Gastroesophageal sphincter (tissue), 4 donors: ENCODE measurements at places on chromosomes 2 and 18.

DNA sequence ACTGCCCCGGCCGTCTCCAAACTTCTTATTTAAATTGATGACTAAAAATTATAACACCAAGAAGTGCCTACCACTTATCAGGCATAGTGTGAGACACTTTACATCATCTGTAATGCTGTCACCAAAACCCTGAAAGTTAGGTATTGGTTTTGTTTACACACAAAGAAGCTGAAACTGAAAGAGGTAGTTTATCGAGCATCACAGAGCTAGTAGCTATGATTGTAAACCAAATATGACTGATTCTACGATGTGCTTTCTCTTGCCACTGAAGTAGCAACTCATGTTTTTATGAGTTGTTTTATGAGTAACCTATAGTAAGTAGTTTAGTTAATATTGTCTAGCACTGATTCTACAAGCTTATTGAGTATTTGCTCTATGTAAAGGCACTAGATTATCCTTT is 31.5 kb downstream of the DYNC1I2 start:
- ATAC-seq: no peak

GRCh38 chr2:202114291-202114690 is 41.2 kb downstream of the KIAA2012 start:
- no peak for ATAC-seq

GRCh38 chr2:11659851-11660250 is 10.1 kb downstream of the NTSR2 start:
- ATAC-seq: no peak

DNA sequence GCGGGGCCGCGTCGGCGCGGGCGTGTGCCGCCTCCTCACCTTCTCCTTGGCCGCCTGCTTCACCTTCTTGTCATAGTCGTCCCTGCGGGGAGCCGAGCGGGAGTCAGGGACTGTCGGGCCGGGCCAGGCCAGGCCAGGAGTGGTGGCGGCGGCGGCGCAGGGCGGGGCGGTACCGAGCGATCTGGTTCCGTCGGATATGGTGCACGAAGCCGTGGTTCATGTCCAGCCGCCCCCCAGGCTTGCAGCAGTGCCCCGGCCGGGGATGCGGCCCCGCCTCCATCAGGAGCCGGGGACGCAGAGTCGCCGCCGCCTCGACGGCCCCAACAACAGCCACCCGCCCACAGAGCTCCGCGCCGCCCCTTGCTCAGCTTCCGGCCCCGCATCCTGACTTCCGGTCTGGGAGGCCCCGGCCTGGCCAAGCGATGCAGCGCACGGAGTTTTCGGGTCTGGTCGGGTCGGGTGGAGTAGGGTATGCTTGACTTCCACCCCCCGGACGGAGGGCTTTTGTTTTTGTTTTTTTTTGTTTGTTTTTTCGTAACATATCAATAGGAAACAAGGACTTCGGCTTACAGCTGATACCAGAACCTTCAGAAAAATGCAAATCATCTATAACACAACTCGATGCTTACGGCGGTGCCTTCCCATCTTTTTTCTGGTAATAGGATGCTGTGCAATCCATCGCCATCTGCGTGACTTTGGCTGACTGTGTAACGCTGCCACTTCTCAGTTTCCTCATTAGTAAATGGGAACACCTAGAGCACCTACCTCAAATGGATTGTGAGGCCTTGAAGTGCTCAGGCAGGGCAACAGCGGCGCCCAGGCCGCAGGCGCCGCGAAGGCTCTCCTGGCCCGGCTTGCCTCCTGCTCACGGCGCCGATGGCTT is at the start of gene C2orf68:
C2orf68 (minus strand) TSS at position 362 of the 883 bp plus-strand sequence; CDS start at position 280, 82 bp downstream.
- peak; percentile 84 for ATAC-seq

- no peak for ATAC-seq
Measured at GRCh38 chr2:69734035-69734611, 7.8 kb upstream of the ANXA4 start.

- no peak for ATAC-seq
Measured at GRCh38 chr2:8514796-8515758, 166.8 kb upstream of the ID2 start.

DNA sequence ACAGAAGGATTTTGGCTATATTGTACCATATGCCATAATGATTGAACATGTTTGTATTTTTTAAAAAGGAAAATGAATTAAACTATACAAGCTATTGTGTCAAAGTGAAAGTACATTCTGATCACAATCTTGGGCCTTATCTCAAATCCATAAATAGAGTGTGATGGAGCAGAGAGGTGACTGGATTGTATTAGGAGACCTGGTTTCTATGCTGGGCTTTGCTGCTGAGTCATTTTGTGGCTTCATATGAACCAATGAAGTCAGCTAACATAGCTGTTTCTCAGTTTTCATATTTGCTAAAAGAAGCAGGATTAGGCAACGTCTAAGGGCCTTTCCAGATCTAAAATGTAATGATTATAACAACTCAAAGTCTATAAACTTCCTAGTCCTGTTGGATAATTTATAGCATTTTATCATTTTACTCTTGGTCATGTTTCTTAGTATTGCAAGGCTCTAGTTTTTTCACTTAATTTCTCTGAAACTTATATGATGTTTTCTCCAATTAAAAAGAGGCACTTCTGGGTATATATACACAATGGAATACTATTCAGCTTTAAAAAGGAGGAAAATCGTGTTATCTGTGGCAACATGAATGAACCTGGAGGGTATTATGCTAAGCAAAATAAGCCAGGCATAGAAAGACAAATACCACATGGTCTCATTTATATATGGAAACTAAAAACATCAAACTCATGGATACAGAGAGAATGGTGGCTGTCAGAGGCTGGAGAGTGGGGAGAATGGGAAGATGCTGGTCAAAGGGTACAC is 112.3 kb downstream of the MEP1B start:
- peak; percentile 73 for ATAC-seq

DNA sequence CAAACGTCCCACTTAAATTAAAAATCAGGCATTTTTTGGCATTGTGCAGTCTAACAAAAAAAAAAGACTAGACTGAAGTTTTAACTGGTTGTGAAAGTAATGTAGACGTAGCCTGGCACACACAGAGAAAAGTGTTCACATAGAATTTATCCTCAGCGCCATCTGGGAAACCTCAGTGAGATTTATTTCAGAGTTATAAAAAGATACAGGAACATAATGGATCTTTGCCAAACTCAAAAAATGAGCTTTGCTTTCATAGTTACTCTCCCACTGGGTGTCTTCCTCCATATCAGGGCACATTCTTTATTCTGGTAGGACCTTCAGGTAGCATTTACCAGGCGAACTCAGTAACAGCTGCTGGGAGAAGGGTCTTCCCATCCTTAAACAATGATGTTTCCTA is 532.4 kb upstream of the SALL3 start:
- ATAC-seq: no peak

DNA sequence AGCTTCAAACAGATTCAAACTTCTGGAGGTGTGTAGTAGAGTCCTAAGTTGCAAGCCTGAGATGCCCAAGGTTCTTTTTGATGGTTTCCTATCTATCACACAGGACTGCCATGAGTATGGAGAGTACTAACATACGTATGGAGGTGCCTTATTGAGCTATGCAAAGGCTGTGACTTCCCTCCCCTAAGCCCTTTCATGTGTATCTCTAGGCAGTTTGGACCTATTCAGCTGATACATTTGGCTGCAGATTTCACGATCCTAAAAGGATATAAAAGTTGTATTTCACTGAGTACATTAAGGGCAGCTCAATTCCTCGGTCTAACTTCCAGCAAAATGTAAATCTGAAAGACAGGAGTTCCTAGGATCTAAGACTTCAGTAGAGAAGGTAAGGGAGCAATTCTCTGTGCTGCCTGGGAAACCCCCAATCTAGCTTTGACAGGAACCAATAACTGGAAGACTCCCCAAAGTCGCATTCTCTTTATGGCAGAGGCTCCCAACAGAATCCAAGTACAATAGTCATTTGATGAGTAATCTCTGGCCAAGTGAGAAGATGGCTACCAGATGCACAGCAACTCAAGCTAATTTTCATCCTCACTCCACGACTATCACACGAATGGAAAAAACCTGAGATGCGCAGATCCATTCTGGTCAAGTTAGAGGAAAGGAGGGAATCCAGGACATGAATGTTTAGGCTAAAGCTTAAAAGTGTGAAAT is 83.8 kb downstream of the ATL2 start:
- no peak for ATAC-seq

- no peak for ATAC-seq
Measured at GRCh38 chr18:59921384-59921891, 21.6 kb downstream of the PMAIP1 start.

GRCh38 chr18:75198036-75198435 is 10.9 kb downstream of the PTGR3 start:
- no peak for ATAC-seq

DNA sequence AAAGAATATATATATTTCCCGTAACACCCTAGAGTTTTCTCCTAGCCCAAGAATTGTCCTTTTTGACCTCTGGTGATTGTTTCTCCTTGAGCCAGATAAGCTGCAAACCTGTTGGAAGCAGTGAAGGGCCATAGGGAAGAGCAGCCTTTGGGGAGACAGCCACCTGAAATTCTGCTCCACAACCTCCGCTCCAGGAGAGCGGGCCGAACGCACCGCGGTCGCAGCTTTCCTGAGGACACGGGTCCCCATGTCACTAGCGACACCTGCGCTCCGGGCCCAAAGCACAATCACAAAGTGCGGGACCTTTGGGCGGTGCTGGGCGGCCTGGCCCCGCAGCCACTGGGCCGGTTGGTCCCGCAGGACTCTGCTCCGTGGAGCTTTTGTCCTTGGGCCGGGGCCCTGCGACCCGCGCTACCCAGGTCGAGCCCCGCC is 557 bp upstream of the DSG2 start:
- ATAC-seq: no peak

DNA sequence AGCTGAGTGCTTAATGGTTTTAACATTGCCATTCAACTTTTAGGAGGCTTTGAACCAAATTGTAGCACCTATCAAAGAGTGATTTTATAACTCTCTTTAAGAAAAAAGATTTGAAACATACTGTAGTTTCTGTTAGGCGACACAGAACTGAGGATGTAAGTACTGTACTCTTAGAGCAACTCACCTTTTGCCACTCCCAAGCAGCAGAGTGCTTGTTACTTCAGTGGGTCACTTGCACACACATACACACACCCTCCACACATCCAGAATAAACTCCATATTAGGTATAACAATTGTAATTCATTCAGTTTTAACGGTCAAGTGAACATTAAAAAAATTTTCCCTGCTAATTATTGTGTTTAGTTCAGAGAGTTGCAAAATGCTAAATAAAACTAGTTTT is 118.3 kb downstream of the CAMKMT start:
- ATAC-seq: no peak

DNA sequence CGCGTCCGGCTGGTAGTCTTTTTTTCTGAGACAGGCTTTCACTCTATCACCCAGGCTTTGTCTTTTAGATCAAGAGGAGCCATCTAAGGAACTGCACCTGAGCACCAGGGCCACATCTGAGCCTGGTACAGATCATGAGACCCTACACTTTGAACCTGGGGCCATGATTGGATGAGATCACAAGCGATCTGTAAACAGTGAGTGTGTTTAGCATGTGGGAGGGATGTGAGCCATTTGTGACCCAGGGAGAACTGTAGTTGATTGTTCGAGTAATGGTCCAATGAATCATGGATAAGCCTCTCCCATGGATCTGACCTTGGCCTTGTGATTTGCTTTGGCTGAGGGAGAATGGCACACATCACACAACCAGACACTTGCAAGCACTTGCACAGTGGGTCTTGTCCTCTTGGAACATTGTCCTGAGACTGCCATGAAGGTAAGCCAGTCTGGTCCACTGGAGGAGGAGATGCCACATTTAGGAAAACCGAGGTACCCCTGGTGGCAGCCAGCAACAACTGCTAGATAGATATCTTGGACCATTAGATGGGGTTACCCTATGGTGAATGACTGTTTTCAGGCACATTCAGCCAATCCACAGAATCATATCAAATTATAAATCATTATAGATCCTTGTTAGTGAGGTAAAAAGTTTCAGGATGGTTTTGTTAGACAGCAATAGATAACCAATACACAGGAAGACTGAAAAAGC is 19.5 kb upstream of the DTNB start:
- ATAC-seq: no peak

- ATAC-seq: no peak
Measured at GRCh38 chr18:42883169-42883568, 232.3 kb downstream of the RIT2 start.

DNA sequence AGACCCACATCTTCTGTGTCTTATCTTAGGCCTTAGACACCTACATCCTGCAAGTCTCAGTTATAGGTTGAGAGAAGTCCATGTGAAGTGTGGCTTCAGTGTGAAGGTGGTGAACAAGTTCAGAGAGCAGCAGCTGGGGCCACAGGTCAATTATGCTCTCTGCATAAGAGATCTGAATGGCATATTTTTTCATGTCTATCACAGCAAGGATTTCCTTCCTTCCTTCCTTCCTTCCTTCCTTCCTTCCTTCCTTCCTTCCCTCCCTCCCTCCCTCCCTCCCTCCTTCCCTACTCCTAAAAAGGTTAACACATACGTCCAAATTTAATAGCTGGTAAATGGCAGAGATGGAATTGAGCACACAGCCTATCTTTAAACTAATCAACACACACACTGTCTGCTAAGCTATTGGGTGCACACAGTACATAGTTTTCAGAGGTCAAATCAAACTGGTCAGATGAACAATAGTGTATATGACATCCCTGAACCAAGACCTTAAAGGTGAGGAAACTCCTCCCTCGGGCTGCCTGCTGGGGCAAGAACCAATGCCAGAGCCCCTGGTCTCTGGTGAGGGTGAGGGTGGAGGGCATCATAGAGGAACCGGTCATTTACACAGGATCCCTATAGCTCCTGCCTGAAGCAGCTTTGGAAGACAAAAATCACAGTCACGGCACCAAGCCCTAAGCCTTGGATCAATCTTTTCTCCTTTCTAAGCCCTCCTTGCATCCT is 240.9 kb downstream of the ICOS start:
- ATAC-seq: no peak

DNA sequence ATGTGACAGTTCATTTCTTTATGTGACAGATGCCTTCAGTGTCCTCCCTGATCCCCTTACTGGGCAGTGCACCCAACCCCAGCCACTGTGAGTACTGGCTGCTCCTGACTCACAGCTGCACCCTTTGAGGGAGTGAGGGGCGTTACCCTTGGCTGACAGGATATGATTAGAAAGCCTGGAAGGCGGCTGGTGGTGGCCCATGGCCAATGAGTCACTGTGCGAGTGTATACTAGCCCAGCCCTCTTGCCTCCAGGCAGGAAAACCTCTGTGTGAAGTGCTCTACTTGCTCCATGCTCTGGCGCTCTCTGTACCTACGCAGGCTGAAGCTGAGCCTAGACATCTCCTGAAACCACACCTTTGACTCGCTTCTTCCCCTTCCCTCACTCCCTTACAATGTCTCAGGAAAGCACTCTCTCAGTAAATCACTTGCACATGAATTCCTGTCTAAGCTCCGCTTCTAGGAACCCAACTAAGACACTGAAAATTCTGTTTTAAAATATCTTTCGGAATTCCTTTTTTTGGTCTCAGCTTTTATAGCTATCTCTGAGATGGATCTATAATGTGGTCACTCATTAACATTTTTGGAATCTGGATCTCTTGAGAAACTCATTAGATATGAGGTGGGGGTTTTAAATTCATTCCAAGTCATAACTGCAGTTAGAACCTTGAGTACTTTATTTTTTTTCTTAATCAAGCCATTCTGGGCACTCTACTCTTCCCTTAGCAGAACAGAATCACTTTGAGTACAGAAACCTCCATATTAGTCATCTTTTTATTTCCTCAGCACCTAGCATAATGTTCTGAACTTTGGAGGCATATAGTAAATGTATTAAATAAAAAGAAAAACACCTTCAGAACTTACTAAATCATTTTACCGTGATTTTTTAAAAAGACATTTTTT is 25.3 kb upstream of the STAM2 start:
- ATAC-seq: peak; percentile 99
